Transverse colon (tissue), 4 donors: ENCODE measurements at places on chromosomes 2 and 18. TPM values are rescaled to one million over a fixed set of nuclear protein-coding genes. Genes with fewer than 3 reads are reported as not detected.

The FAM136A gene
- 38.4 TPM for total RNA-seq

The COL4A3 gene
- 5.1 TPM for total RNA-seq

The TUBB6 gene
- total RNA-seq = 61.0 TPM

The CDH2 gene
- 0.20 TPM for total RNA-seq

The GPATCH11 gene
- 5.6 TPM for total RNA-seq

The PSMA8 gene
- not detected for total RNA-seq
